Stimulated activated CD8-positive, alpha-beta memory T cell treated with anti-CD3 and anti-CD28 coated beads, Interleukin-7, amount 100 ng/mL, for 48 hours (primary cell): ENCODE measurements at places on chromosomes 11 and 22.

DNA sequence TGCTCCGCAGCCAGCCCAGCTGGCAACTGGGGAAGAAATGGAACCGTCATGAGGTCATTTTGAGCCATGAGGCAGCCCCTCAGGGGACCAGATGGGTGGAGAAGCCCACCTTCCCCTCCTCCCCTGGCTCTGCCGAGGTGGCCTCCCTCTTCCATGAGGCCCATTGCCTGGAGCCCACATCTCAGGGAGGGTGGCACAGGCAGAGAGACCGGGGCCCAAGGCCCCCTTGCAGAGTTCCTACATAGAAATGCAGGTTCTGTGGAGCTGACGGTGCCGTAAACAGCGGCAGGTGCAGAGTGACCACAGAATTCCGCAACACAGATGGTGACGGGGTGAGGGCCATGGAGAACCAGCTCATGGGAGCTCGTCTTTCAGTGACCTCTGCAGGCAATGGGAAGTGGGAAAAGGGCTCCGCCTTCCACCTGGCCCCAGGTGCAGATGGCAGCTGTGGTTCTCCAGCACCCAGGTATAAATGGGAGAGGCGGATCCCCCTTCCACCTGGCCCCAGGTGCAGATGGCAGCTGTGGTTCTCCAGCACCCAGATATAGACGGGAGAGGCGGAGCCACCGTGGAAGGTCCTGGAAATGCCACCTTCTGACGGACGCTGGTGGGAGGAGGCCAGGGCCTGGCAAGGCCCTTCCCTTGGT is 765.4 kb downstream of the BRD1 start:
- no peak for DNase-seq

DNA sequence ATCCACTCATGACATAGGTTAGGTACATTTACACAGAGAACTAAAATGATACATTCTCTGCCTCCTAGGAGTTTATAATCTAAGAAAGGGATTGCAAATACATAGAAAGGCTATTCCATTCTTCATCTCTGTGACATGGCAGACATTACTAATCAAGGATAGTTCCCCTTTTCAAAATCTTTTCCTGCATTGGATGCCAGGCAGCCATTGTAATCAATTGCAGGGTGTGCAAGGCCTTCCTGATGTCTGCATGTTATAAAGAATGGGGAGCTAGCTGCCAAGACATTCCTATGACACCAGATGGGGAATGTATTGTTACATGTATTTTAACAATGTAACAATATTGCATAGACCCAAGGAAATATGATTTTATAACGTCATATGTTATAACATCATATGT is 82.0 kb downstream of the KIRREL3 start:
- DNase-seq = no peak

GRCh38 chr11:61635304-61635703 is 44.9 kb upstream of the DAGLA start:
- no peak for DNase-seq

DNA sequence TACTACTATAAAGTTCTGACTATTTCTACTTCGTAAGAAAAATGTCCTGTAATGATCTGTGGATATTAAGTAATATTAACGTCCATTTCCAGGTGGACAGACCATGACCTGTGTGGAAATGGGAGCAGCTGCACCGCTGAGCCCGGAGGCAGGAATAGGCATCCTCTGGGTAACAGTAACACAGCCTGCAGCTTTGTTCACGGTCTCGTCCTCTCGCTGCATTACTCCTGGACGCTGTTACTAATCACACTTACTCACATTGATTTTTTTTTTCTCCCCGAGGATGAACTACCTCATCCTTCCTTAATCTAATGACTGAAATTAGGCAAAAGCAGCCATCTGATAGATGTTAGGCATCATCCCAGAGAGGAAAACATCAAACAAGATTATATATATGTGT is 345.7 kb upstream of the NARS2 start:
- no peak for DNase-seq

GRCh38 chr11:76236092-76236999 is 30.0 kb upstream of the WNT11 start:
- DNase-seq = peak; percentile 38

DNA sequence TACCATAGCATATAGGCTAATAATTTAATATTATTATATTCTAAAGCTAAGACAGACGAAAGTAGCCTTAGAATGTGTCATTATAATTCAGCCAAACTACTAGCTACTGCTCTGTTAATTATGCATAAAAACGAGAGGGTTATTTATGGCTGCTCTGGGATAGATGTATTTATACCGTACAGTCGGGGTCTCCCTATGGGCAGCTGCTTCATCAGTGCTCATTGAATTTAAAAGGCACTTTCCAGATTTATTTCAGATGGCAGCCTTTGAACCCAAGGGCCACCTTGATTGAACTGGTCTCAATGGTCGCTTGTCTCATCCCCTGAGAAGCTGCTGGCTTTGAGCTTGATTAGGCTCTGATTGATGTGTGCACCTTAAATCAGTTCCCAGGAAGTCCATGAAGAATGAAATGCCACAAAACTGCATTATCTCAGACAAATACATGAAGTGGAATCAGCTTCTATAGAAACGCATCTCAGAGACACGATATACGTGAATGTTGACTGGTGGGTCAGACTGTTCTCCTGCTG is 377.6 kb downstream of the LRRC4C start:
- no peak for DNase-seq
